ENCODE measurements at places on chromosomes 5 and 9.

GRCh38 chr9:73152543-73152844 lies 829 bp downstream of the ANXA1 start:
- no peak for DNase-seq

- no peak for DNase-seq
Observed at GRCh38 chr5:39475159-39475571, 50.4 kb upstream of the DAB2 start.

GRCh38 chr9:2493109-2493508 lies 128.5 kb upstream of the VLDLR start:
- DNase-seq = no peak

DNA sequence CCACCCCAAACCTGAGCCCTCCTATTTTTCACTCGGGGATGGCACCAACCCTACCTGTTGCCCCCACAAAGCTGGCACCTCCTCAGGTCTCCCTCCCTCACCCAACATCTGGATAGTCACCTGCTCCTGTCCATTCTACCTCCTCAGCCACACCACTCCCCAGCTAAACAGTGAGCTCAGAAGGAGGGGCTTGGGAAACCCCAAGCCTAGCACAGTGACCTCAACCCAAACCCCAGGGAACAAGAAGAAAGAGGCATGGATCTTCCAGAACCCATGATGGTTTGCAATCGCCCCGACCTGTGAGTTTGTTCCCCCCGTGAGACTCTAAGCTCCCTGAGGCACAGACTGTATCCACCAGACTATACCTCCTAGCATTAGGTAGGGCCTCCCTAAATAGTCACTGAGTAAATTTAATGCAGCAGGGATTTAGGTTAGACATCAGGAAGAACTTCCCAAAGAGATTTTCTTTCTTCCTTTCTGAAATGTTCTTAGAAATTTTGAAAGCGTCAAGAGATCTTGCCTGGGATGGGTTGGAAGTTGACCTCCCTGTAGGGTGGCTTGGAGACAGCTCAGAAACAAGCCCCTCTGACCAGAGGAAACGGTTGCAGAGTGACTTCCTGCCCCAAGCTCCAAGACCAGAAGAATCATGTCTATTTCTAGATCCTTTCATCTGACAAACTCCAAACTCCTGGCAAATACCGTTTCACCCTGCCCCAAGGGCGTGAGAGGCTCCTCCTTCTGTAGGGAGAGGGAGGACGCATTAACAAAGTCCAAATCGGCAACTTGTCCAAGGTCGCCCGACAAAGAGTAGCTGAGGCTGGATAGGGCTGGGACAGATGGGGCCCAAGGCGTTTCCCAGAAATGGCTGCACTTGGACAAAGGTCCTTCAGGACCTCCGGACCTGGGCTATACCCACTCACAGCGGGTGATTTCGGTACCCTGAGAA lies 4.1 kb downstream of the FIBCD1 start:
- DNase-seq = no peak

DNA sequence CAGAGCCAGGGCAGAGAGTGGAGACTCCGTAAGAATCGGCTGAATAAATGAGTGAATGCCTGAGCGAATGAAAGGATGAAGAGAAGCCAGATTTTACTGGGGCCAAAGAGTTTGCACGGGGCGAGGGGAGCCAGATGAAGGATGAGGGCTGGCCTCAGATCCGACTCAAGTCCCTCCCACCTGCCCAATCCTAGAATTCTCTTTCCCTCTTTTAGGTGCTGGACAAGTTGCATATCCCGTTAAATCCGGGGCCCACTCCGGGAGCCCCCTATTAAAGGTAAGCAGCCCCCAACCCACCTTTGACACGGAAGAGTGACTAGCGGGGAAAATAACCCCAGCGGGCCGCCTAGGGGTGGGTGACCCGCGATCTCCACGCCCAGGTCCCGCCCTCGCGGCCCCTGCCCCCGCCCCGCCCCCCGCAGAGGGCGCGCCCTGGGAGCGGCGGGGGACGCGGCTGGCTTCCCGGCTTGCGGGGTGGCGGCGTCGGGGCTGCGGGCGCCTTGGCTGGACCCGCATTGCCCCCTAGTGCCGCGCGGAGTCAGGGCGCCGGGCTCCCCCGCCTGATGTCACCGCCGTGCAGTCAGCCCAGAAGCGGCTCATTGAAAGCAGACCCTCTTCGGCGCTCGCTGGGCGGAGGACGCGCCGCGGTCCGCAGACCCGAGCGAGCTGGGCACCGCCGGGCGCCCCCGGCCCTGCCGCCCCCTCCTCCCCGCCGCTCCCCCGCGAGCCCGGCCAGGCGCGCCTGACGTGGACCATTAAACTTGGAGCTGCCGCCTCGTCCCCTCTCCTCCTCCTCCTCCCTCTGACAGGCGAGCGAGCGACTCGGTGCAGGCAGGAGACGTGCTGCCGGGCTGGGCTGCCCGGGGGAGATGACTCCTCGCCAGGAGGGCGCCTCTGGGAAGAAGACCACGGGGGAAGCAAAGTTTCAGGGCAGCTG lies at the start of gene ADRA1B:
Gene ADRA1B, plus strand, starts transcription at position 579 of the 937 bp plus-strand sequence. CDS start 424 bp downstream, outside the sequence.
- peak; percentile 10 for DNase-seq

- no peak for DNase-seq
Observed at GRCh38 chr5:163964671-163965070, 459.3 kb downstream of the MAT2B start.

- no peak for DNase-seq
Observed at GRCh38 chr5:113090336-113091106, 113.9 kb downstream of the DCP2 start.

DNA sequence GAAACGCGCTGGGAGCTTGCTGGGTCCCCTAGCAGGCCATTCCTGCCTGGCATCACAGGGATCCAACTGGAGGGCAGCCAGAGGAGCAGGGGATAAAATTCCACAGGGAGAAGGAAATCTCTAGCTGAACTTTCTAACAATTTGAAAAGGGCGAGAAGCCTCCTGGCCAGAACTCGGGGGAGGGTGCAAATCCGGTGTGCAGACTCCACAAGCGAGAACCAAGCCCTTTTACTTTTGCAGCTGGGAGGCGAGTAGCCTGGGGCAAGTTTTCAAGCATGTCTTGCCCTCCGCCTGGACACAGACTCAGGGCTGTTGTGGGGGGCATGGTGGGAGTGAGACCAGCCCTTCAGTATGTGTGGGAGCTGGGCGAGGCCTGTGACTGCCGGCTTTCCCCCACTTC lies 14.3 kb upstream of the POU5F2 start:
- DNase-seq = no peak

All from CD4-positive, alpha-beta T cell (primary cell).